ENCODE measurements at places on chromosomes 1 and 21.

DNA sequence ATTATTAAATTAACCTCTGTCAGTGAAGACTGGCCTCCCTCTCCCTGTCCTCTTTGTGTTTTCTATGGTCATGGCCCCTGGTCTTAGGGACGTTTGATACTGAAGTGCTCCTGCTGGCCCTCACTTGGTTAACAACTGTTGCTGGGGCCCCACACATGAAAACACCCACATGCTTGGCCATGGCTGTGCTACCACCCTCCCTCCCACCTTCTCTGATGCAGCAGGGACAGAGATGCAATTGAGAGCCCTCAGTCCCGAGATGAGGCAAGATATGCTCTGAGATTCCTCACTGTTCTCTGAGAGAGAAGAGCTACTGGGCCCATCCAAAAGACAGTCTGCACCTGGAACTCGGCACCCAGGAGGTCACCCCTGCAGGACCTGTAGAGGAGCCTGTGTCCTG is 33.3 kb downstream of the NCMAP start:
- no peak for DNase-seq

GRCh38 chr21:45802956-45803617 is 159.6 kb downstream of the PCBP3 start:
- no peak for DNase-seq

DNA sequence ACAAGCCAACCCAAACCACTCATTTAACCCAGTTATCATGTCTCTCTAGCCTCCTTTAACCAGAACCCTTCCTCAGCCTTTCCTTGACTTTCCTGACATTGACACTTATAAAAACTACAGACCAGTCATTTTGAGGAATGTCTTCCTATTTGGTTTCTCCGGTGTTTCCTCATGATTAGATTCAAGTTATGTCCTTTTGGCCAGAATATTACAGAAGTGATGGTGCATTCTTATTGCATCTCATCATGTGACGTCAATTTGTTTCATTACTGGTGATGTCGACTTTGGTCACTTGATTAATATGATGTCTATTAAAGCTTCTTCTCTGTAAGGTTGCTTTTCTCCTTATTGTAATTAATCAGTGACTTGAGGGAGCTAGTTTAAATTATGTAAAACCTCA is 6.1 kb upstream of the RCSD1 start:
- DNase-seq, result no peak

DNA sequence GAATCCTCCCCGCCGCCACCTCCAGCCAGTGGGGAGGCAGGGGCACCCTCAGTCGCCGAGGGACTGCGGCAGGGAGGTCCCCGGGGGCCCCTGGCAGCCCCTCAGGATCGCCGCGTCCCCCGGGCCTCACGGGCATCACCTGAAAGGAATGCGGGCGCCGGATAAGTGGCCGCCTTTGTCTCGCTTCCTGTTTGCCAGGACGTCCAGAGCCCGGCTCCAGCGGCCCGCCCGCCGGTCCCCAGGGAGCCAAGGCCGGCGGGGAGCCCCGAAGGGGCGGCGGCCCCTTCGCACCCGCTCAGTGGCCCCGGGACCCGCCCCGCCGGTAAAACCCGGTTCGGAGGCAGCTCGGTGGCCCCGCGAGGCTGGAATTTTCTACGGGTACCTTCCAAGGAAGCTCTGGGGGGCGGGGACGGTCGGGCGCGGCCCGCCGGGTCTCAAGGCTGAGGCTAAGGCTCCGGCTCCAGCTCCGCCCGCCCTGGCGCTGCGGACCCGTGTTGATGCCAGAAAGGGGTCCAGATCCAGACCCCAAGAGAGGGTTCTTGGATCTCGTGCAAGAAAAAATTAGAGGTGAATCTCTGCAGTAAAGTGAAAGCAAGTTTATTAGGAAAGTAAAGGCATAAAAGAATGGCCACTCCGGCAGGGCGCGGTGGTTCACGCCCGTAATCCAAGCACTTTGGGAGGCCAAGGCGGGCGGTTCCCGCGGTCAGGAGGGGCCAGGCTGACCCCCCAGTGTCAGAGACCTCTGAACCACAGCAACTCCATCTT is 12.6 kb downstream of the TINAGL1 start:
- DNase-seq, result no peak

- no peak for DNase-seq
Observed at GRCh38 chr21:35674895-35675470, 385.3 kb downstream of the SETD4 start.

DNA sequence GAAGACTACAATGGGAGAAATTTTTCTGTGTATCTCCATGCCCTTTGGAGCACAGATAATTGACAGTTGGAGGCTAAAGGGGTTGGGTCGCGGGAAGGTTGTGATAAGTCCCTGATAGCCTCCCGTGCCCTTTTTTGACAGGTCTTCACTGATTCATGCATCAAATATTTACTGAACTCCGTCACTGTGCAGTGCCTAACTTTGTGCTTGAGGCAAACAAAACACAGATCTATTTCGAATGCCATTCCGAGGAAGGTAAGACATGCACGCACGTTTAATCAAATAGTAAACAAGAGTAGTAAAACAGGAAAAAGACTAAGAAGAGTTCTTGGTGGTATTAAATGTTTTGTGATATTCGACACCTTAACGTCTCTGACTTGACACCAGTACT is 494 bp upstream of the PIP5K1A start:
- no peak for DNase-seq

GRCh38 chr1:199918196-199918769 is 109.2 kb upstream of the NR5A2 start:
- no peak for DNase-seq

DNA sequence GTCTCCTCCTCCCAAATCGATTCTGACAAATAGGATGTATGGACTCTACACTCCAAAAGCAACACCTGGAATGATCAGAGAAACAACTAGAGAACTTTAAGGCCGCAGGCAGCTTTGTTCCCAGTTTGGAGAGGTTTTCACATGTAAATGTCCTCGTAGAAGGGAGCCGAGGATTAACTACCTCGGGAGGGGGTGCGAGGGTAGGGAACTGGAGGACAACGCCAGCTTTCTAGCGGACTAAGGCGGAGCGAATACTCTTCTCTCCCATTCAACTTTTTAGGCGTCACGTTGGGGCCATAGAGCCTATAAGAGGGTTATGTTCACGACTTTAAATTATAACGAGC is 1.2 kb downstream of the SCAF4 start:
- DNase-seq, result no peak

DNA sequence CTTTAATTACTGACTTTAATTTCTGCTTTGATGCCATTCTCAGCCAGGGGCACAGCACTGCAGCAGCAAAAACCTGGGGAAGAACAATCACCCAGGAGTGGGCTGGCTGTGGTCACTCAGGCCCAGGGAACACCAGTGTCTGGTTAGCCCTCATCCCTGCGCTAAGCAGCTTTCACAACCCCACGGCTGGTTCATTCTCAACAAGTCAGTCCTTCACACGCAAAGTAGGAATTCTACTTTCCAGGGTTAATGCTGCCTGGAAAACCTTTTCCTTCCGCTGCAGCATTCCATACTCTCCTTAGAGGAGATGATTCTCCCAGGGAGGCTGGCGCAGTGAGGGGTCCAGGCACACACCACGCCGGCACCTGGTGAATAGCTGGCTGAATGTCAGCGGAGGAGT is 24.3 kb upstream of the KCNE1 start:
- DNase-seq, result no peak

DNA sequence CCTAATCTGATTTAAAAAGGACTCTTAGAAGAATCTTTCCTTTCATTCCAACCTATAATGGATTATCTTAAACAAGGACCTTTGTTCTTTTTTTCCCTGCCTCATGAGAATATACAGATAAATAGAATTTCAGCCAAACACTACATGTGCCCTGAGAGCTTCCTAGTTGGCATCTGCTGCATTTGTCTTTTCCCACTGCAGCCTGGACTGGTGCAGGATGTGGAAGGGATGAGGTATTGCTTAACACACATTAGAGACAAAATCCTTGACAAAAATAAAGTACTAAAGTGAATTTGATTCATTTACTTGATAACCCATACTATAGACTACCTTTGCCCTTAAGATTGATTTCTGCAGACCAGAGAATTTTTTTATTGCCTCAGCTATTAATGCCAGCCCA is 59.5 kb downstream of the PALMD start:
- no peak for DNase-seq

DNA sequence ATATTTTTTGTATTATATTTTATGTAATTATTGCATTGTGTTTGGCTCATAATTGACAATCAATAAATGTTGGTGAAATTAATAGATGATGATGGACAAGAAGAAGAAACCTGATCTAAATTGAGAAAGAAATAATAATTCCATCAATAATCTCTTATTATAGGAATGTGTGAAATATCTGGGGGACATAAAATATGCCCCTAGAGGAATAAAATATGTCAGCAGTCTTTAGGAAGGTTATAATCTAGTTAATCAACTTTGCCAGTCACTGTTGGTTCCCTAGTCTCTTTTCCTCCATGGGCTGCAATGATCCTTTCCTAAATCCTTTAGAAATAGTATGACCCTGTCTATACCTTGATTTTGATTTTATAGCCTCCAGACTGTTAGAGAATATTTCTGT is 549.7 kb upstream of the ADGRL4 start:
- no peak for DNase-seq

DNA sequence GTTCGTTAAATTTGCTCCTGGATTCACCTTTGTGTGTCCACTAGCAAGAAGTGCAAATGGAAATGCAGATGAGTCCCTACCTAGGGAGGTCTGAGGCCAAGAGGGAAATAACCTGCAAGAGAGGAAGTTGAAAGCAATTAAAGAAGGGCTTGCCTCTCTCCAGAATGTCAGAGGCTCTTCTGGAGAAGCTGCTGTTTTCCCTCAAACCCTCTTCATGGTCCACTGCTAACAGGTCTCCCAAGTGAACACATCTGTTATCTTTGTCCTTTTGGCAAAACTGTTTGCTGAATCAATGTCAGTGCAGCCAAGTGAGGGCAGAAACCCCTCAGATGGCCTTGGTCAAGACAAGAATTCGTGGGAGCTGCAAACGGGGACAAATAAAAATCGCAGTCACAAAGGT is 177.3 kb upstream of the PLXNA2 start:
- no peak for DNase-seq

GRCh38 chr1:212701910-212702309 is 2.3 kb upstream of the BATF3 start:
- DNase-seq, result no peak

GRCh38 chr1:232626452-232626851 is 3.5 kb downstream of the SIPA1L2 start:
- DNase-seq, result no peak

DNA sequence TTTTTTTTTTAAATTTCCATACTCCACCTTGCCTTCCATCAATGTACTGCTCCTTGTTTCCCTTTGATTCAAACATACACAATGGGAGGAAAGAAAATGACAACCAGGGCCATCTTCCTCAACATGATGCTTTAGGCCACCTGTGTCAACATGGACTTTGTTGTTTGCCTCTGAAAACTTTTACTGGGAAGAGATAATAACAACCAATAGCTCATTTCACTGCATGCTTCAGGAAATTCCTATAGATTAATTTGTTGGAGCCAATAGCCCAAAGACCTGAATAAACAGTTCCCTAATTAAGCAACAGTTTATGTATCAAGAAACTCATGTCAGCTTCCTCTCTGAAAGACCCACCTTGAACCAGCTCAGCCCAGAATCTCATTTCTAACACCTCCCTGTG is 3.2 kb downstream of the KRTAP15-1 start:
- no peak for DNase-seq

DNA sequence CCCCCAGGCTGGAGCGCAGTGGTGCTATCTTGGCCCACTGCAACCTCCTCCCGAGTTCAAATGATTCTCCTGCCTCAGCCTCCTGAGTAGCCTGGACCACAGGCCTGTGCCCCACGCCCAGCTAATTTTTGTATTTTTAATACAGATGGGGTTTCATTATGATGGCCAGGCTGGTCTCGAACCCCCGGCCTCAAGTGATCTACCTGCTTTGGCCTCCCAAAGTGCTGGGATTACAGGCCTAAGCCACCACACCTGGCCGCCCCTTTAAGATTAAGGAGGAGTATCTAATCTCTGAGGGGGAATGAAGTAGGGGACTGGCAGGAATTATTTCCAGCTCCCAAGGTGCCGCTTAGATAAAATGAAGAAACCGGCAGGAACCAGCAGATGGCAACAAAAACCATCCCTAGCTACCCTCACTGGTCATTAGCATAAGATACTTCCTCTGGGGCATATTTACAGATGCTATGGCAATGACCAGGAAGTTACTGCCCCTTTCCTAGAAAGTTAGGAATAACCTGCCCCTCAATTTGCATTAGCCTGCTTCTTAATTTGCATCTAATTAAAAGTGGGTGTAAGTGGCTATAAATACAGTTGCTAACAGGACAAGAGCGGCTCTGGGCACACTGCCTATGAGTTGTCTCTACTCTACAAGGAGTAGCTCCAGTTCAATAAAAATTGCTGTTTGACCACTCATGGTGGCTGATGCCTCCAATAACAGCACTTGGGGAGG is 7.1 kb upstream of the NSUN4 start:
- DNase-seq, result no peak

DNA sequence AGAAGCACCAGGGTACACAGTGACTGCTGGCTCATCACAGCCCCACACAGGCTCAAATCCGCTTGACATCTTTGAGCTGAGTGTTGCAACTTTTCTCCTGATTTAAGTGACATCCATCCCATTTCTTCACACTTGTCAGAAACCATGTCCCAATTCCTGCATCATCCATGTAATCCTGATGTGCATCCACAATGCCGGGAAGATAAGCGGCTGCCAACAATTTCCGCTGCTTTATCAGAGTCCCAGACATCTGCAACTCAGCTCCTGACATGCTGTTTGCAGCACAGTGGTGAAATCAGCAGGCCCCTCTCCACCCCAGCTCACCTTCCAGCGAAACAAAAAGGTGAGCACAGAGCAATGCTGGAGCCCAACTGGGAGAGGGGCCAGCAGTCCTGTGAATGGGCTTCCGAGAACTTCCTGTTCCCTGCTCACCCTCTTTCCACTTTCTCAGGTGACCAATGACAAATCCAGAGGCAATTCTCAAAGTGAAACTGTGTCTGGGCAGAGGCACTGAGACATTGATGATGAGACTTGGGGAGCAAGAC is 581.0 kb downstream of the AJAP1 start:
- no peak for DNase-seq

GRCh38 chr1:198072177-198072576 is 84.6 kb upstream of the NEK7 start:
- no peak for DNase-seq

- peak; percentile 46 for DNase-seq
Observed at GRCh38 chr1:175192111-175192629, 406 bp downstream of the KIAA0040 start.

All from activated naive CD4-positive, alpha-beta T cell treated with Interleukin-2 at 50 U/mL for 16 hours (primary cell).